ENCODE measurements at places on chromosomes 7 and 10.

- DNase-seq: no peak
Measured at GRCh38 chr7:134451656-134452055, 7.2 kb downstream of the AKR1B1 start.

DNA sequence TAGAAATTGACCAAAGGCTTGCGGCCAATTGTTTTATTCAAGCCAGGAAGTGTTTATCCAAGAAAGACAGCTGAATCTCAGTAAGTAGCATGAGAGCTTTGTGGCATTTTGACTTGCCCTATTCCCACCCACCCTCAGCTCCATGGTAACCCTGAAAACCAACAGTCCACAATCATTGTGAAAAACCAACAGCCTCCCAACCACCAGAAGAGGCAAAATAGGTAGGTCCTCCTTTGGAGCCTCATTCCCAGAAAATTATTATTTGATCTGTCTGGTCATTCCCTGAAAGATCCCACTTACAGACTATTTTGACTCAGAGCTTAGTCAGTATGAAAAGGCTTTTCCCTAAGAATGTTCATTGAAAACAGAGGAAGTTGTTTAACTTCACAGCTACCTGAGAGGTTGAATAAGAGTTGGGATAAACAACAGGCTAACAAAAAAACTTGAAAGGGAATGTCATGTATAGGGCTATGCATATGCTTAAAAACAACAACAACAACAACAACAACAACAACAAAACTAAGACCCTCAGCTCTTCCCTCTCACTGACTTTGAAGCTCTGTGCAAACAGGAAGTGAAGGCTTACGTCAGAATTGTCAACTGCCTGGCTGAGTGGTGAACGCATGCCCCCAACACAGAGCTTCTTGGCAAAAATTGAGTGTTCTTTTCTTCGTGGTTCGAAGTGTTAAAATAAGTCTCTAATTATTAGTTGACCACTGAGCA is 11.2 kb downstream of the KPNA7 start:
- no peak for DNase-seq

DNA sequence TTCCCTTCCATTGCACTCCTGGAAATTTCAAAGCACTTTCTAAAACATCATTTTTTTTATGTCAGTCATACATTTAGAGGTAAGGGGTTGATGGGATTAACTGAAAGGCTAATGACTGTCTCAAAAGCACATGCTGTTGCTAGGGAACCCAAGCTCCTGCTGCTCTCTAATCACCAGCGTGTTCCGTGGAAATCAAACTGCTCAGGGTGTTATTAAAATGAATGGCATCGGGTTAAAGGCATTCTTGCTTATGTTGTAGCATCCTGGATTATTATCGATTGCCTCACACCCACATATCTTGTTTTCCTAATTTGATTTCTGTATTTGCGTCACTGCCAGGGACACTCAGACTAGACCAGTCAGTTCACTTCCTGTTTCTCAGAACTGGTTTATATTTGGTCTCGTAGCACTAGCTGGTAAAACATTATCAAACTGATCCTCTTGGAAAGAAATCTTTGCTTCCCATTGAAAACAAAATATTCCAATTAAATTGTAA is 216.5 kb upstream of the MKLN1 start:
- DNase-seq: peak; percentile 83

DNA sequence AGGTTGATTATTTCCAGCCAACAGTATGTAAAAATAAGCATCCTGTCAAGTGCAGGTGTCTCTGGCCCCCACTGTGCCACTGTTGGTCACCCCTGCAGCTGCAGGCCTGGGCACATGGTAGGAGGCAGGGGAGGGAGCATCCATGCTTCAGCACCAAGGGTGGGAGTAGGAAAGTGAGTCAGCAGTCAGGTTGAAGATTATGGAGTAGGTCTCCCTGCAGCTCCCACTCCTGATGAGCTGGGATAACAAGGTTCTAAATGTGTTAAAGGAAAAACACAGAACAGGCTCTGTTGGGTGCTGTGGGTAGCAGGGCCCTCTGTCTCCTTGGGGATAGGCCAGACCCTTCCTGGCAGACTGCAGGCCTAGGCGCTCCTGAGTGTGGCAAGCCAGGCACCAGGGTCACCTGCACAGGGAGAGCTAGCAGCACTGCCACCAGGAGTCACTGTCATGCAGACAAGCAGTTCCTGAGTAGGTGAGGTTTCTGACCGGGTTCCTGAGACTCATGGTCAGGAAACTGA is 59.3 kb downstream of the NUDCD3 start:
- no peak for DNase-seq

DNA sequence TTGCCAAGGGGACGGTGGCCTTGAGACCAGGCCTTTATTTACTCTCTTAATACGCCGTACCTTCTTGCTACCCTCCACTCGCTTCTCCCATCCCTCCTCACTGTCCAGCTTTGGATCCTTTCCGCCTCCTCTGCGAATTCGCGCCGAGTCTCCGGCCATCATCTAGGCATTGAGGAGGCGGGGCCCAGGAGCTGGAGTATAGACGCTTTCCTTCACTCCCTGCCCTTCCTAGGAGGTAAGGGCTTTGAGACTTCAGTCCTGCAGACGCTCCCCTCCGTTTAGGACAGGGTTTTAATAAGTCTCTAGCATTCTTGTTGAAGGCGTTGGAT is 538 bp downstream of the TFAM start:
- peak; percentile 22 for DNase-seq

DNA sequence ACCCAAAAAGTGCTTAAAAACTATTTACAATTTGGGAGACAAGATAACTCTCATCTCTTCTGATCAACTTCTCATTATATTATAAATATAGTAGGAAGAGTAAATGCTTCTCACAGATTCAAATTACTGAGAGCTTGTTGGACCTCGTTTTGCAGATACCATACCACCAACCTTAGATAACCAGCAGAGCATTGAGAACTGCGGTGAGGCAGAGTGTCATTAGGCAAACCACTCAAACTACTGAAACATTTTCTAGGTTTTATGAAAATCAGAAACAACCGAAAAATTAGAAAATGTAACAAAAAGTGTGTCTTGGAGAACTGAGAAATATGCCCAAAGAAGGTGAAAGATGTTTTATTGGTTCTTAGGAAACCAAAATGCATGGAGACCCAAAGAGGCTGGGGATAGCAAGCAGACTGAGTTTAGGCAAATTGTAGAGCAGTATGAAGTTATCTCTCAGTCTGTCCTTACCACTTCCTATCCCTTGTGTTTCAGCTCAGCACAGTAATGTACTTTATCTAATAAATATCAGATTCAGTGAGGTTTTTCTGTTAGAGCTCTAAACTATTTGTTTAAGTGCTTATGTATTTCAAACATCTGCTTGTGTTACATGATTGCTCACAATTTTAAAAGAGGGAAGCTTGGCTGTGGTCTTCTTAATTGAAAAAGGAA is 77.9 kb downstream of the HECTD2 start:
- no peak for DNase-seq

GRCh38 chr7:150333659-150334058 is 7.8 kb downstream of the RARRES2 start:
- DNase-seq: no peak

DNA sequence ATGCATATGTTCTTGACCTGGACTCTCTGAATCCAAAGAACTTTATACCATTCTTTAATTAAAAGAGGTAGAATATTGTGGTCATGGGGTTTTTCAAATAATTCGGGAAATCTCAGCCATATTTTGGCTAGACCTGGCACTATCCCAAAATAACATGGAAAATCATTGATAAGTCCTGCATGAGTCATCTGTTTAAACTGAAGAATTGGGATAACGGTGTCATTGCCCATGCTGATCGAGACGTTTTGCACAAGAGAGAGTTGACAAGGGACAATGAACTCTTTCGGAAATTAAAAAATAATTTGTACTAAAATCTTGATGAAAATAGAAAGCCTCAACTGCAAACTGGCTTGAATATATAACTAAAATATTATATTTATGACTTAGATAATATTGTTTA is 19.9 kb upstream of the ABCB4 start:
- no peak for DNase-seq

GRCh38 chr7:124155432-124156022 is 122.7 kb upstream of the TMEM229A start:
- peak; percentile 1 for DNase-seq

- DNase-seq: no peak
Measured at GRCh38 chr10:59655309-59655708, 54.3 kb downstream of the SLC16A9 start.

DNA sequence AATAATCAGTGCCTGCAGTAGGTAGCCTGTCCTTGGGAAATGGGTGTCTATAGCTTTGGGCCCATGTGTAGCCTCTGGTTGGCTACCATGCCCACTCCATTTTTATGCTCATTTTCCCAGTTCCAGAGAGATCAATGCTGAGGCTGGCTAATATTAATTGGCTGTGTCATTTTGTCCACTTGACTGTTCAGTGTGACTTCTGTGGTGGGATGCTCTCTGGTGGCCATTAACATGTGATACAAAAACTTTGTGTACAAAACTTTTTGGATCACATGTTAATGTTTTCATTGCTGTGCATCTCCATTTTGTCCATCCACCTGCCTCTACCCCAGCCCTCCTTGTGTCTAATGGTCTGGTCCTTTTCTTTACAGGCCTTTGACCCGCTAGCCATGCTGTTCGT is 22.7 kb downstream of the VIM start:
- no peak for DNase-seq

GRCh38 chr7:22632674-22633073 is 94.3 kb upstream of the IL6 start:
- DNase-seq: no peak

DNA sequence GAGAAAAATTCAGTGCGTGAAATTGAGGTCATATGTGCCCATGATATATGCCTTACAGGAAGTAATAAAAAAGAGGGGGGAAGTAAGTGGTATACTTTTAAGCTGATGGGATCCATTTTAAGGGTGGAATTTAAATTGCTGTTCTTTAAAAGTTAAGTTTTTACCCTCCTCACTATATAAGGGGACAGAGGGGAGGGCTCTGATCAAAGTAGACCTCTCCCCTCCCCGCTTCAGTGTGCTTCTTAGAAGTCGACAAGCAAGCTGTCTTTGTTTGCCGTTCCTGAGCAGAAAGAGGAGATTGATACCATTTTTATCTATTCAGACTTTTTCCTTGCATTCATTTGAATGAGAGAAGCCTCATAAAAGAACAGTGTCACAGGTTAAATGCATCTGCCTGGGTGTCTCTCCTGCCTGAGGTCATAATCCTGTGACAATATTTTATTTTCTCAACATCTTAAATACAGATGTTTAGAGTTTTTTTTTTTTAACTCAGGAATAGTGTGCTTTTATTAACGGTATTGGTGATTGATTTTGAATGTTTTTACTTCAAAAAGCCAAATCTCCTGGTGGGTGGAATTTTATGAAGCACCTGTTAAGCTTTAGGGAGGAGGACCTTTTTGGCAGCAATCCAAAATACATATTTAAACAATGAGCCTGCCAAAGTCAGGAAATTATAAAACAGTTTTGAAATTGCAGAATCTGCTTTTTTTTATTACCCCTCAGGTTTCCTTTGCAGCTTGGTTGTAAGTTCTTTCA is 141.7 kb downstream of the KAT6B start:
- DNase-seq: peak; percentile 3

DNA sequence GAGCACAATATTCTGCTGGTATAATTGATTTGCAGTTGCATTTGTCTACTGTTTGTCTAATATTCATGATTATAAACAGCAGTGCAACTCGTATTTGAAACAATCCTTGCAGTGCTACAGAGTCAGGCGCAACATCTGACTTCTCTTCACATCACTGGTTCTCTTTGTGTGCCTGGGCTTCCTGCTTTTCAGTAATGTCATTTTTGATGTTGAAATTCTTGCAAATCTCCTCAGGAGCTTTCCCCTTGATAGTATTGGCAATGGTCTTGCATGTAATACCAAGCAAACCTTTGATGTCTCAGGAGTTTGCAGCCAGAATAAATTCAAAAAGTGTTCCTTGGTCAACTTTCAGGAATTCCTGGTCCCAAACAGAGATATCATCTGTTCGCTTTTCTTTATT is 20.2 kb downstream of the HPS6 start:
- peak; percentile 69 for DNase-seq

DNA sequence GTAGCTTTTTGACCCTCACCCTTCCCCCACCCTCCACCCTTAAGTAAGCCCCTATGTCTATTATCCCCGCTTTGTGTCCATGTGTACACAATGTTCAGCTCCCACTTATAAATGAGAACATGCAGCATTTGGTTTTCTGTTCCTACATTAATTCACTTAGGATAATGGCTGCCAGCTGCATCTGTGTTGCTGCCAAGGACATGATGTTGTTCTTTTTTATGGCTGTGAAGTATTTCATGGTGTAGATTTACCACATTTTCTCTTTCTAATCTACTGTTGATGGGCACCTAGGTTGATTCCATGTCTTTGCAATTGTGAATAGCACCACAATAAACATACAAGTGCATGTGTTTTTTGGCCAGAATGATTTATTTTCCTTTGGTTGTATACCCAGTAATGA is 232.2 kb downstream of the CACNA2D1 start:
- no peak for DNase-seq

DNA sequence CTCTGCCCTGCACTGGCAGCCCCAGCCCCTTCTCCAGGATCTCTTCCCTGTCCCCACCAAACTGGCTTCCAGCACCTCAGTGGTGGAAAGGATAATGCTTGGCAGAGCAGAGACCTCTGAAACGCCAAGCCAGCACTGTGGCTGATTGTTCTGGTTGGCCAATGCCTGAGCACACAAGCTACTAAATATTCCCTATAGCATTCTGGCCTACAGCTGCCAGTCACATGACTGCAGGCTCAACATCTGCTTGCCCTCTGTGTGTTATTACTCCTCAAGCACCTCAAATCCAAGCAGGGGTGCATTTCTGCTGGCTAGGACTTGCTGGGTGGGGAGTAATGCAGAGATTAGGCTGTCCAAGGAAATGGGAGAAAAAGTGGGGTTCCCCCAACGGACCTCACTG is 6.1 kb downstream of the TBATA start:
- no peak for DNase-seq

DNA sequence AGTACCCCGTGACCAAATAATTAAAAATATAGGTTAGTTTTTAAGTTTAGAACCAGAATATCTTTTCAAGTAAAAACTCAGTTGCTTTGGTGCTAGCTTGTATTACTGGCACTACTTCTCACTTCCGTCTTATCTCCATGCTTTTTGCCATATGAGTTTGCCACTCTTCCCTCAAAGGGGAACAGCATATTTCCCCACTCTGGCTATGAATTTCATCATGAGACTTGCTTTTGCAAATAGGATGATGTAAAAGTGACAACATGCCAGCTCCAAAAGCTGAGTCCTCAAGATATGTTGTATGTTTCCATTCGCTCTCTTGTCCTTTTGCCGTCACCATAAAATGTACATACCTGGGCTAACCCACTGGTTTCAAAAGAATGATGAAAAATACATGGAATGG is 178.1 kb upstream of the SEMA3A start:
- DNase-seq: peak; percentile 58

DNA sequence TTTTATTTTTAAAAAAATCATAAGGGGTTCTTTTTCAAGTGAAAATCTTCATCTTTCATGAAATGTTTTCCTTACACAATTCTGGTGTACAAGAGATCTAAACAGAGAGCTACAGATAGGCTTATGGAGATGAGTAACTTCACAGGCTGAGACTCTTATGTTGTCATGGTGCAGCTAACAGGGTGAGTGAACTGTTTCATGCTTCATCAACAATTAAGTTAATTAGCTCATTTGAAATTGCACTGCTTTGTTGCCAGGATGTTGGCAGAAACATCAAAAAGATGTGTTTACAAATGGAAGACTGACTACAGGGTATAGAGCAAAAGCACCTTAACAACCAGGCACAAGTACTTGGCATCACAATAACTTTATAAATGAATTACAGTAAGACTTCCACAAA is 230.8 kb downstream of the FOXP2 start:
- no peak for DNase-seq

GRCh38 chr7:45133877-45134276 is 22.4 kb upstream of the TBRG4 start:
- no peak for DNase-seq

GRCh38 chr7:87473986-87474385 is 1.5 kb downstream of the ABCB4 start:
- DNase-seq: peak; percentile 55

GRCh38 chr7:41257660-41258059 is 445.2 kb downstream of the INHBA start:
- no peak for DNase-seq
